ENCODE measurements at places on chromosomes 7 and 10. TPM values are rescaled to one million over a fixed set of nuclear protein-coding genes. Genes with fewer than 3 reads are reported as not detected.

Gene HOXA10
- 1.1 TPM for total RNA-seq

Gene OIT3
- not detected for total RNA-seq

Gene UCMA
- not detected for total RNA-seq

Gene NPSR1
- not detected for total RNA-seq

Gene SYT15
- total RNA-seq = 0.08 TPM

Gene NEUROD6
- total RNA-seq = not detected
